ENCODE measurements at places on chromosomes 7 and 10.

GRCh38 chr7:66586181-66586580 lies 42.5 kb upstream of the KCTD7 start:
- DNase-seq, result no peak

DNA sequence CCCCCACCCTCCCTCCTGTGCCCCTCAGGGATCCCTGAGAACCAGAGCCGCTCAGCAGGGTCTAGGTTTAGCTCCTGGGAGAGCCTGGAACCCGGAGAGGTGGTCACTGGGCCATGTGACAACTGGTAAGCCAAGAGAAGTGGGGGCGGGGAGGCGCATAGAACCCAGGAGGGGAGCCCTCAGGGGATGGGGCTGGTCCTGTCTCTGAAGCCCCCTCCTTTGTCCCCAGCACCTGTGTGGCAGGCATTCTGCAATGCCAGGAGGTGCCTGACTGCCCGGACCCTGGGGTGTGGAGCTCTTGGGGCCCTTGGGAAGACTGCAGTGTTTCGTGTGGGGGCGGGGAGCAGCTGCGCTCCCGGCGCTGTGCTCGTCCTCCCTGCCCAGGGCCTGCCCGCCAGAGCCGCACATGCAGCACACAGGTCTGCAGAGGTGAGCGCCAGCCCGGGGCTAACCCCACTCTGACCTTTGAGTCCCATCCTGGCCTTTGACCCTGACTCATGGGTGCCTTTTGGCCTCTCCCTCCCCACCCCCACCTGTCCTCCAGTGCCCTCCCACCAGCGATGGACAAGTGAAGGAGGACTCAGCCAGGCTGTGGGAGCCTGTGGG lies 22.4 kb upstream of the ZNF862 start:
- DNase-seq, result no peak

- no peak for DNase-seq
Observed at GRCh38 chr10:51340845-51341610, 266.7 kb downstream of the PRKG1 start.

GRCh38 chr7:137877027-137877675 lies 30.4 kb upstream of the DGKI start:
- no peak for DNase-seq

DNA sequence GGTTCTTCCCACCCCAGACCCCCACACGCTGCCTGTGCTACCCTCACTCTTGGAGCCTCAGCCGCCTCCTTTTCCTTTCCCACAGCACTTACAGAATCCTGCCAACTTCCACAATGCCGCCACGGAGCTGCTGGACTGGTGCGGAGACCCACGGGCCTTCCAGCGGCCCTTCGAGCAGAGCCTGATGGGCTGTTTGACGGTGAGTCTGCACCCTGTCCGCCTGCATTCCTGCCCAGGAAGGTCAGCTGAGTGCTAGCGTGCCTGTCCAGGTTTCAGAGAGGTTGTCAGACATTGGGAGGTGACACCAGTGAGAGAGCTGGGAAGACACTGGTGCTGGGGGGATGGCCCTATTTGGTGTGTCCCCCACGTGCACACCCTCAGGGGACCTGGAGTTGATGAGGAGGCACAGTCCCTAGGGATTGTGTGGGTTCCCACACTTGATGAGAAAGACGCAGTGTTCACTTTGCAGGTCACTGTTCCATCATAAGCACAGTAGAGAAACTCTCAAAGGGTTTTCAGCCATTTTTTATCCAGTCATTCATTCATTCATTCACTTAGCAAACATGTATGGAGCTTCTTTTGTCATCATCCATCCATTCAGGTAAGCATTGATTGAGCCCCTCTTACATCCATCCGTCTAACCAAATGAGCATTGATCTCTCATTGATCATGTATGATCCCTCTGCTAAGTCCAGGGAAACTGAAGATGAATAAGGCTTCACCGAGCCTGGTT lies 138.9 kb upstream of the PPIF start:
- no peak for DNase-seq

GRCh38 chr10:97888641-97889262 lies 39.1 kb downstream of the GOLGA7B start:
- DNase-seq, result no peak

DNA sequence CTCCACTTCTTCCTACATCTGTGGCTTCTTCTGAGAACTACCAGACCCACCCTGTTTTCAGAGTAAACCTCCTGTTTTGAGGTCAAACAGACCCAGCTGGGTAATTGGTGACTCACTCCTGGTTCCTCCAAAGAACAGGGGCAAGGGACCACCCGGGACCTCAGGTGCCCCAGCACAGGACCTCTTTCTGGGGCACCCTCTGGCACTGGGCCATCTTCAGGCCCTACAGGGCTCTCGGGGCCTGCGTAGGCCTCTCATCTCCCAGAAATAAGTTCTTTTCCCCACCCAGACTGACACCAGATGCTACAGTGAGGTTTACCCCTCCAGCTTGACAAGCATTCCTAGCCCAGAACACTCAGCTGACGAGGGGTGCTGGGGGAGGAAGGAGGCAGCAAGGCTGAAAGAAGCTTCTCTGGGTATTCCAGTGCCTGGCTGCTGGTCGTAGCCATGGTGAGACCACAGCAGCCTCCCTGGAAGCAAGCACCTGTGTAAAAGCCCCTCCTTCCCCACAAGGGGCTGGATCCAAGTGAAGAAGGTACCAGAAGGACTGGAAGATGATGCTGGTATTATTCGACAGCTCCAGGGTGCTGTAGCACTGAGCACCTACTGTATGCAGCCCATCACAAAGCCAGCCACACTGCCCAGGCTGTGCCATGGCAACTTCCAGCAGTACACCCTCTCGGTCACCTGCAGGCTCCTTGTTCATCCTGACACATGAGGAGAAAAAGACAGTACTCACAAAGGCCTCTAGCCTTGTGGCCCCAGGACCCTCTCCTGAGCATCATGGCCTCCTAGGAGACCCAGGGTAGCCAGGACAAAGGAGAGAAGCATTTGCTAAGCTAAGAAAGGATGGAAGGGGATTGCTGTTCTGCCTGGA lies 47.4 kb downstream of the ALOX5 start:
- DNase-seq, result no peak

DNA sequence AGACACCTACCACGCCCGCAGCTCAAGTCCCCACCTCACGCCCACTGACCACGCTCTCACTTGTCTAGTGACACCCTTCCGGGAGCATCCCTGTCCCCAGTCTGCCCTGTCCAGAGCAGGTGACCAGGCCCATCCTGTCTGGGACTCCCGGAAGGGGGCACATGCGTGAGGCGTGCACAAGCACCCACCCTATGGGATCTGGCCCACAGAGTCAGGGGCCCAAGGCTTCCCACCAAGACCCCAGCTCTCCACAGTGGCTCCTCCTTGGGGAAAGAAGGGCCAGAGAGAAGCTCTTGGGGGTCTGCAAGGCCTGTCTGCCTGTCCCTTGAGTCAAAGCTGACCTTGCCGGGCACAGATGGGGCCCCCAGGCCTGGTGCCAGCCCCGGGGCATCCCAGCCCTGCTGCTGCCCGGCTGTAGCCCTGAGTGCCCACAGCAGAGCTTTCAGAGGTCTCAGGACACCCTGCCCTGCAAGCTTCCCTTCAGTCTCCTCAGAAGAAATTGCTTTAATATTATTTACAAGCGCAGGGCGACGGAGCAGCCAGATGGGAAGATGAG lies 195.0 kb downstream of the ELFN1 start:
- no peak for DNase-seq

GRCh38 chr10:8075282-8076260 lies 21.1 kb downstream of the GATA3 start:
- no peak for DNase-seq

- DNase-seq, result no peak
Observed at GRCh38 chr7:44678471-44679179, 70.0 kb upstream of the ZMIZ2 start.

- no peak for DNase-seq
Observed at GRCh38 chr10:101956117-101956516, 99.9 kb downstream of the ARMH3 start.

DNA sequence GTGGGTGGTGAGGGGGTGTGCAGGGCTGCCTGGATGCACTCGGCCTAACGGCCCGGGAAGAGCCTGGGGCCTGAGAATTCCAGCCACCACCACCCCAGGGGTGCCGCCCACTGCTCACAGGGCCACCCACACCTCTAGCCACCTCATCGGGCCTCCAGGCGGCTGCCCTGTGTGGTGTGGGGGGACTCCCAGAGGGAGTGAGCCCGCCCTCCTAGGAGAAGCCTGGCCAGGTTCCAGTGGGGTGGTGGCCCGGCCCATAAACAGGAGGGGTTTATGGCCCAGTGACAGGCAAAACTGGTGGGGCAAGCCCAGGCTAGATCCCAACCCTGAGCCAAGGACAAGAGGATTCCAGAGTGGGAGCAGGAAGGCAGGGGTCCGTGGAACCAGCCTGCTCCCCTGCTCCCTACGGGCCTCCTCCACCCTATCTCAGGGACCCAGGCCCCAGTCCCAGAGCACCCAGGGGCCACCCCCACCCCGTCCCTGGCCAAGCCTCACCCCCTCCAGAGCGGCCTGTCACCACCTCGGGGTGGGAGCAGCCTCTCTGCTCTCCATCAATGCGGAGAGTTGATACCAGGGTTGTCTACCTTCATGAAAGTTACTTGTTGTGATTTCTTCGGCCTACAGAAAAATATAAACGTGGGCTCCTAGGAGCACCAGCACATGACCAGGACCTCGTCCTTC lies 20.2 kb upstream of the PDGFA start:
- no peak for DNase-seq

DNA sequence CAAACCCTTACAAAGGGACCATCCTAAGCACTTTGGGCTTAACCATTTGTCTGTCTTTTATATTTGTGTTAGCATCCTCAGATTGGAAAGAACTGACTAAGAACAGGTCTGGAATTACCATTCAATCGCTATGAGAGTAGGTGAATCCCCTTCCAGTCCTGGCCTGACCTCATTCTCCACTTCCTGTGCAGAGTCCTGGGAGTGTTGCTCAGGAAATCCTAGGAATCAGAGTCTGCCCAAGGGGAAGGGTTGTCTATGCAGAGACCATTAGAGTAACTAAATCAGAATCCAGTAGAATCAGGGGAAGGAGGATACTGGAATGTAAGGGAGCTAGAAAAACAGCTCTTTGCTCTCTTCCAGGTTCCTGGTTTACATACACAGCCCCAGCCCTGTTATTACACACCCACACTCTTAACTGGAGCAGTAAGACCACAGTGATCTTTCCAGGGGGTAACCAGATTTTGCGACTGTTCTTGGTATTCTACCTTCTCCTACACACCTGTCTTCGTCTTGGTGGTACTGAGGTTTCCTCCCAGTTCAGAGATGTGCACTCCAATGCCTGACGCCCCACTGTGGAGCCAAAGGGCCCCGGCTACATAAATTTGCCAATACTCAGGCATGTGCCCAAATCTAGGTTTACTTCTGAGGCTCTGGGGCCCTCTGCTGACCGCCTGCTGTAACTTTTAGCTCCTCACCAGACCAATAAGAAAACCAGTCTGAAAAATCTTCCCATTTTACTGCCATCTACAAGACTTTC lies 103.7 kb downstream of the RNF216 start:
- DNase-seq, result no peak

DNA sequence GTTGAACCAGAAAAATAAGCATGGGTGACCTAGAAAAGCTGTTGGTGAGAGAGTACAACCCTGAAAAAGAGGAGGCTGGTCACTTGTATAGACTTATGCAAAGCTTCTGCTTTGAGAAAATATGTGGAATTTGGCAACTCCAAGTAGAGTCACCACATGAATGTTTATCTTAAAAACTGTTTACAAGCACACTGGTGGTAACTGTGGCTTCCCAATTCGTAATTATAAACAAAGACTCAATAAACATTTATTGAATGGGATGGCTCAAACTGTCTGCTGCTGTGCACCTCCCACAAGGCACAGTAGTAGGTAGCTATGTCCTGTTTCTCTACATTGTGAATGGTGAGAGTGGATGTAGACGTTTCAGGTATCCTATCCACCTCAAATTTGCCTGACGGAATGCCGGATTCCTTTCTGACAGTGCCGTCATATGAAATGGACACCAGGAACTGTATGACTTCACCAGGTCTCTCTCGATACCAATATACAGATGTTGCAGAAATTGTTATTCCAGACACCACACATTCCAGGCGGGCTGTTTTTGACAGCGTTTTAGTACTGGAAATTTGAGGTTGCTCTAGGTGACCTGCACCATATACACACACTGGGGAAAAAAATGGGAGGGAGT lies 43.4 kb upstream of the TARP start:
- DNase-seq, result no peak

DNA sequence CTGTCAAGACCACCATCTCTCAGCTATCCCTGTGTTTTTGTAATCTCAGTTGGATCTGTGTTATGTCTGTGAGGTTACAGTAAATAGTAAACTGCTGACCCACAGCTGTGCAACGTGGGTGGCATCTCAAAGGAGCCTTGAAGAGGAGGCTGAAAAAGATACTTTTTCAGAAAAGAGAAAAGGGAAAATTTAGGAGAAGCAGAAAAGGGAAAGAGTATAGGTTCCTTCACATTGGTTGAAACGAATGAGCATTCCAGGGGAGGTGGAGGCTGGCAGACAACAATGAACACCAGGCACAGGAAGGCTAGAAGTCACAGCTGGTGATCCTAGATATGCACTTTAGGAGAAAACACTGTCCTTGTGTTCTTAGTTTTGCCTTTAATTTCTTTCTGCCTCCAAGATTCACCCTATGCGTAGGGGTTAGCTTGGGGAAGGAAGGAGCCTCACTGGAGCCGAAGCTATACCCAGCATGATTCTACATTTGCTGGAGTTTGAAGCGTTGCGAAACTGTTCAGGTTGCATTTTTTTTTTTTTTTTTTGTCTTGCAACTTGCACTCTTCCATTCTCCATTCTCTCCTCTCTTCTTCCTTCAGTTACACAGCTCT lies 18.3 kb downstream of the CPED1 start:
- no peak for DNase-seq

DNA sequence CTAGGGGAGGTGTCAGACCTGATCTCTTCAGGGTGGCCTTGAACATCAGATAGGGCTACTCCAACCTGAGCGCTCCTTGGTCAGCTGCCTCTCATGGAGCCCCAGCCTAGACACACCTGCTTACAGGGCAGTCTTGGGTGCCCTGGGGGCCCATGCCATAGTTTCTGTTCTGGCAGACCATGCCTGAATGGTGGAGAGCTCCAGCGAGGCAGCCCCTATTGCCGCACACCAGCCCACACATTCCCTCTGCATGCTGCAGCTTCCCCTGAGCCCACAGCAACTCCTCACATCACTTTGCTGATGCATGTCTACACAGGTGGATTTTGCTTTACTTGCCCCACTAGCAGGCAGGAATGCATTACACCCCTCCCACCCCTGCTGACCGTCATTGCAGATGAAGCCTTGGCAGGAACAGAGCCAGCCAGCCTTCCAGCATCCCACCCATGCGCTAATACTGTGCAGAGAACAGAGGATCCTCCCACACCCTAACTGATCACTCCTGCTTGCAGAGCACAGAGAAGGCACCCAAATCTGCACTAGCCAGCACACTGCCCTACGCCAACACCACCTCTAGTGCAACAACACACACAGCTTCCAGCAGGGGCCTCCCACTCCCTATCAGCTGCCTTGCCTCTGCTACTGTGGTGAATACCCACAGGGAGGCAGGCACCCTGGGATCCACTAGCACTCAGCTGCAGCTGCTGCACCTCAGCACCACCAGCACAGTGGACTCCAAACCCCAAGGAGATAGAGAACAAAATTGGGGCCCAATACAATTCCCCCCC lies 43.0 kb upstream of the GRM3 start:
- peak; percentile 29 for DNase-seq
